NCI-H187 (cell line): ENCODE measurements at places on chromosomes 3 and 15.
A peak's percentile ranks its signal among the peaks of the same experiment; 100 is the strongest.

GRCh38 chr3:72361990-72362389 is 486.3 kb downstream of the SHQ1 start:
- no peak for DNase-seq

- no peak for DNase-seq
Observed at GRCh38 chr3:123352134-123352554, 96.7 kb downstream of the ADCY5 start.

DNA sequence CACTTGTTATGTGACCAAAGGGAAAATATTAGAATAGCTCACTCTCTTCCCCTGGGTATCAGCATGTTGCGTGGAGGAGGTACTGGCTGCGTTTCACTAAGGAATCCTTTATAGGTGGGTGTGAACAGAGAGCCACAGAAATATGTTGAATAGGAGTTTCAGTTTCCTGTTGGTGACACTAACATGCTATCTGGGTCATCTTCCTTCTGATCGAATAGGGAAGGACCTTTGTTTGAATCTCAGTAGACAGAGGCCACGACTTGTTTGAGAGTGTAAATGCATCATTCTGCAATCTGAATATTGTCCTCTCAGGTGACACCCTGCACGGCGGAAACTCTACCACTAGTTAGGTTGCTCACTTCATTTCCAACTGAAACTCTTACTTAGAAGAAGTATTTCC is 157.9 kb upstream of the SLC2A2 start:
- DNase-seq = no peak

- no peak for DNase-seq
Observed at GRCh38 chr3:111069974-111070771, 1.4 kb upstream of the NECTIN3 start.

GRCh38 chr15:82043130-82043673 is 2.6 kb downstream of the MEX3B start:
- no peak for DNase-seq

- no peak for DNase-seq
Observed at GRCh38 chr15:88376574-88377174, 90.5 kb downstream of the MRPL46 start.

DNA sequence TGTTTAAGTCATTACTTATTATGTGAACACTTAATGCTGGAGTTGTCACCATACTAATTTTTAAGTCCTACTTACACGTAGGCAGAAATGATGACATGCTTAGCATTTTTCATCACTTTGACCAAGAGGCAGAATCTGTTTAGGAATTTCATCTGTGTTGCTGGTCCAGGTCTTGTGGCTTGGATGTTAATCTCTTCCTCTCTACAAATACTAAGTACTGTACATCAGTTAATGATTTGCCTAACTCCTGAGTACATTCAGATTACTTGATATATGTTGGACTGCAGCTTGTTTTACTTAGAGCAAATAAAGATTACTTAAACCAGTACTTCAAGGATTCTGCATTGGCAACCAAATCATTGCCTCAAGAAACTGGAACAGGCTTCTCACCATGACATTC is 8.6 kb downstream of the SNRK start:
- no peak for DNase-seq

GRCh38 chr15:71707230-71708050 is 102.9 kb upstream of the NR2E3 start:
- no peak for DNase-seq

GRCh38 chr15:49495993-49496753 is 73.1 kb downstream of the FGF7 start:
- DNase-seq = no peak

GRCh38 chr15:23565395-23566070 is at the start of gene MKRN3:
MKRN3 (plus strand) TSS chr15:23565674; CDS start chr15:23565783, 109 bp downstream.
- DNase-seq = peak; percentile 53

DNA sequence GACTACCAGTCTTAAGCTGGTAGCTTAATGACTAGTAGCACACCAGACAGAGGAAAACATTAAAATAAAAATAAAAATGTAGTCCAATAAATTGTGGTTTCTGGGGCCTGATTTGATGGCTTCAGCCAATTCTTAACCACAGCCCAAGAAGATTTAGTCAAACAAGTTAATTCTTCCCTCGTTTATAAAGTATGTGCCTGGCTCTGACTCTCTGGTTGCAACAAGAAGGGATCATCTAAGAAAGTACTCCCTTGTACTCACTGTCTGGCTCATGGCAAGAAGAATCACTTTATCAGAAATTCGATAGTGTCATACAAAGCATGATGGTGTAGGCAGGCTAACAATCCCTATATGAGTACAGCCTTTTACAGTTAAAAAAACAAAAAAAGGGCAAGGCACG is 141.9 kb downstream of the P3H2 start:
- DNase-seq = no peak

DNA sequence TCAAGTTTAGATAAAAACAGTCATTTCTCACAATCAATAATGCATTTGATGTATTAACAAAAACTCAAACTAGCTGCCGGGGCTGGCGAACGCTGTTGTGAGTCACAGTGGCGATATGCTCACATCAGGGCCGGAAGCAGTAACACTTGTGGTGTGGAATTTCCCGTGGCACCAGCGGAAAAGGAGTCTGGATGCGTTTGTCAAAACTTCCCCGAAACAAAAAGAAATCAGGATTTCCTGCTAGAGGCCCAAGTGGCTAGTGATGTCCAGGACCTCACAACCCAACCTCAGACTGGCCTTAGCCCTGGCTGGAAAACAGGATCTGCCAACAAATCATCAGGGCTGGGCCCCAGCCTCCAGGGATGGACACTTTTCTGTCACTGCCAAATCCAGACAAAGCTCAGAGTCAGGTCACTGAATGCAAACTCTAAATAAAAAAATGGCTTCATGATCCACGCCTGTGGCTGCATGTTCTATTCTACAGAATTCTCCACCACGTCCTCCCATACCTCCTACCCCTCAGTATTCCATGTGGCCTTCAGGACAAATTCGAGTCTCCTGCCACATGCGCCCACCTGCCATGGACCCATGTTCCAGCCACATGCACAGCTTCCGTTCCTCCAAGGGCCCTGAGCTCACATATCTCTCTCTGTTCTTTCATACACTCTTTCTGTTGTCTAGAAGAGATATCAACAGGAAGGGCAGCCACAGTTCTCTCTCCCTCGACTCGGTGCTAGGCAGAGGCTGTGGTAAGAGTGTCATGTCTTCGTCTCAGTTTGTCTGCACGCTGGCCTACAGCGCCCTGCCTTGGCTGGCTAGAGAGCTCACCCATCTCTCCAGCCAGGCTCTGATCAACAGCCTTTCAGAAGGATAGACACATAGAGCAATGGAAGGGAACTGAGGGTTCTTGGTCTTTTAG is 35.4 kb downstream of the EHD4 start:
- no peak for DNase-seq

GRCh38 chr3:8518138-8518537 is 16.5 kb downstream of the LMCD1 start:
- no peak for DNase-seq

DNA sequence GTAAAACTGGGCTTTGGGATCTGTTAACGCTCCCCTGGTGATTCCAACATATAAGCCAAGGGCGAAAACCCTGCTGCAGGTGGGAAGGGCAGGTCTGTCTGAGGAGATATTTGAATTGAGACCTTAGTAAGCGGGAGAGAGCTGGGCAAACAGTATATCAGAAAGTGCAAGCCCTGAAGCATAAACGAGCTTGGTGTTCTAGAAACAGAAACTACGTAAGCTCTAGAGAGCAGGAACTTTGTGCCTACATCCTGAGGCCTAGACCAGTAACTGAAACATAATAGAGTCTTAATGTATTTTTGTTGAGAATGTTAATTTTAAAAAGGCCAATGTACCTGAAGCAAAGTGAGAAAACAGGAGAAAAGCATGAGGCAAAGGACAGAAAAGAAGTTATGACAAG is 62.9 kb upstream of the FSIP1 start:
- DNase-seq = no peak

- DNase-seq = no peak
Observed at GRCh38 chr3:110093812-110094401, 756.6 kb upstream of the DPPA4 start.
